ENCODE measurements at places on chromosomes 4 and X. TPM values are rescaled to one million over a fixed set of nuclear protein-coding genes. Genes with fewer than 3 reads are reported as not detected.

DNA sequence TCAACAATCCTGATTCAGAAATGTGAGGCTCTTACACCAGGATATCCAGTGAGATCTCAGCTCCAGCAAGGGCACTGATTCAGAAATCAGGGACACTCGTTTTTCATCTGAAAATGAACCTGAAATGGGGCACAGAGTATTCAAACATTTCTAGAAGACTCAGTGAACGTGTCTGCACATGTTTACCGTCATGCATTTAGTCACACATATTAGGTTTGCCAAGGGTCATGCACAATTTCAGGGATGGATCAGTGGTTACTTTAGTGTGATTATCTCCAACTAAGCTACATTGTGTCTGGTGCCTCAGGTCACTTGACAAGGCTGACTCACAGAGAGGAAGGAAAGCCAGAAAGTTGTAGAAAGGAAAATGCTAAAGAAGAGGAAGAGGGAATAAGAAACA, 33.6 kb upstream of the SPANXN2 start:
- no peak for DNase-seq

- no peak for DNase-seq
Observed at GRCh38 chrX:134810211-134810610, 151.9 kb upstream of the PLAC1 start.

- no peak for DNase-seq
Observed at GRCh38 chr4:113480109-113480508, 281.4 kb downstream of the CAMK2D start.

DNA sequence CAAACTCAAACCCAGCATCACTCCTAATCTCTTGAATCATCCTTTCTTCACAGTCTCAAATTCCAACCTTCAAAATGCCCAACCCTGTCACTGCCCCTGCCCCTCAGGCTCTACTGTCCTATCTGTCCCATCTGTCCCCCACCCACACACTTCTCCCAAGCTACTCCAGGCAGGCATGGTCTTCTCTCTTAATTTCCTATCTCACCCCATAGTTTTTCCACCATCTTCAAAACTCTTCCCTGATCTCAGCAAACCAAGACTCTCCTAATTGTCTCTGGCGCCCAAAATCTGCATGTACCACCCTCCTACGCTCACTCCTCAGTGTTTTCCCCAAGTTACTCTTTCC, 644 bp downstream of the LAMP2 start:
- no peak for DNase-seq

DNA sequence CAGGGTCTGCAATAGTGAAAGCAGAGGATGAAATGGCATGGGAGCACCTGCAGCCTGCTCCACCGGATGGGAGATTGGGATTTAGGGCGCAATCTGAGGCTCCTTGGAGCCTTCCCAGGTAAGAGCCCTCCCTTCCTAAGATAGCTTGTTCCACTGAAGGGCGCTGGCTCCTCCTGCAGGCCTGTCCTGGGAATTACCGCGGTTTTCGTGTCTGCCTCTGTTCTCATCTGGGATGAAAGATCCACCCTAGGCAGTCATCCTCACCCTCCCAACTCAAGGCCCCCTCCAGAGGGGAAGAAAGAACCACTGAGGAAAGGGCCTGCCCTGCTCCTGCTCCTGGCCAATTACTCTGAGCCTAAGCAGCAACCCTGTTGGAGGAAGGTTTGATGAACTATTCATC, 547.5 kb downstream of the SMARCA1 start:
- no peak for DNase-seq

DNA sequence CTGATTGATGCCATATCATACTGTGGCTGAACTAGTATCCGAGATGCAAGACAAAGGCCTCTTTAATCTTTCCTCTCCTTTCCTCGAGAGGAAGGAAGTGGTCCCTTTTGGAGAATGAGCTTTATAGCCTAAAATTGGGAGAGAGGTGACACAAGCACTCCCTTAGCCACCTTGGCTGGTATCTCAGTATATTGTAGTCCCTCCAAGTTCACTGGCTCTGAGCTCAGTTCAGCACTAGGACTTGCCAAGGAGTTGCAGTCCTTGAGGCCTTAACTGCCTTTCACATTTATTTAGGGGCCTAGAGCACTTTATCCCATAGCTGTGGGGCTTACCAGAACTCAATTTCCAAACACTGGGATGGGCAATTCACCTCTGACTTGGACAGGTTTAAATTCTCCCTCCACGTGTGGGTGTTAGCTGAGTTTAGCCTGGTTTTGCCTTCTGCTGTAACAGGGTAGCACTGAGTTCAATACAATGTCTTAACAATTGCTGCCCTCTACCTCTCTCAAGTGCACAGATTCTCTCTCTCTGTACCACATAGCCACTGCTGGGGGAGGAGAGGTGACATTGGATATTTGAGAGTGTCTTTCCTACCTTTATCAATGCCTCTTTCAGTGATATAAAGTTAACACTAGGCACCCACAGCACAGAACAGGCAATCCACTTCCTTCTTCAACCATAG, 216.4 kb downstream of the TECRL start:
- DNase-seq, result no peak

DNA sequence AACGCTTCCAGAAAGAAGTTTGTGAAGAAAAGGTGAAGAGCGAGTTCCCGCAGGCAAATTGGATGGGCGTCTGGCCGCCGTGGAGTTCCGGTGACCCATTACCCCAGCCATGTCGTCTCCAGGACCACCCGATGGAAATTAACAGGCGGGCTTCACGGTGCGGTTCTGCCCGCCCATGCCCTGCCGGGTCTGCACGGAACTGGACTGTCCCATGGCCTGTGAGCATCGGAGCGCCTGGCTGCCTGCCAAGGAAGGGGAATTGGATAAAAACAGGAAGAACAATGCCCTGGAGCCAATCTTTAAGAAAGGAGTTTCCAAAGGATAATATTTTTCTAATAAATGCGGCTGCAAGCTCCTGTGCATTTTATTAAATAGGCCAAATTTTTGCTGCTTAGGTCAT, 319.8 kb upstream of the SLC7A11 start:
- DNase-seq, result peak; percentile 23

The ATP1B4 gene
- not detected for total RNA-seq

The C4orf51 gene
- not detected for total RNA-seq

The DMRTC1 gene
- total RNA-seq, result not detected

The SHISA3 gene
- 5.8 TPM for total RNA-seq
